ENCODE measurements at places on chromosomes 13 and 19. TPM values are rescaled to one million over a fixed set of nuclear protein-coding genes. Genes with fewer than 3 reads are reported as not detected.
A peak's percentile ranks its signal among the peaks of the same experiment; 100 is the strongest.

ZNF284 gene
- 2.9 TPM for total RNA-seq

GRCh38 chr13:110426735-110427134, 119.7 kb downstream of the COL4A2 start:
- peak; percentile 40 for DNase-seq

DNA sequence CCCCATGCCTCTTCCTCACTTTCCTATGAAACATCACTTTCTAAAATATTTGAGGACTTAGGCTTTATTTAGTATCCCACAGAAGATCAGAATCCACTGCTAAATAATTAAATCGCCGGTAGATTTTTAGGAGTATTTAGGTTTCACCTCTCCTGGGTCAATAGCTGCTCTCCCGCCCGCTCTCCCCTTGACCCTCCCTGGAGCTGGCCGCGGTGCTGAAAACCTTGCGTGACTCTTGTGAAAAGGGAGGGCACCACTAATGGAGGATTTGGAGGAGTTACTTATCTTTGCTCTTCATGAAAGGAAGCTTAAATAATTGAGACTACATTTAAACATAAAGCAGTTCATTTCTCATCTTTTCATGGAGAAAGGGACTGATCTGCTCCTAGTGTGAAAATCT, 14.1 kb downstream of the POU4F1 start:
- no peak for DNase-seq

ZNF569 gene
- total RNA-seq: 1.5 TPM

GRCh38 chr13:113620036-113620796, 35.7 kb downstream of the TFDP1 start:
- no peak for DNase-seq

DNA sequence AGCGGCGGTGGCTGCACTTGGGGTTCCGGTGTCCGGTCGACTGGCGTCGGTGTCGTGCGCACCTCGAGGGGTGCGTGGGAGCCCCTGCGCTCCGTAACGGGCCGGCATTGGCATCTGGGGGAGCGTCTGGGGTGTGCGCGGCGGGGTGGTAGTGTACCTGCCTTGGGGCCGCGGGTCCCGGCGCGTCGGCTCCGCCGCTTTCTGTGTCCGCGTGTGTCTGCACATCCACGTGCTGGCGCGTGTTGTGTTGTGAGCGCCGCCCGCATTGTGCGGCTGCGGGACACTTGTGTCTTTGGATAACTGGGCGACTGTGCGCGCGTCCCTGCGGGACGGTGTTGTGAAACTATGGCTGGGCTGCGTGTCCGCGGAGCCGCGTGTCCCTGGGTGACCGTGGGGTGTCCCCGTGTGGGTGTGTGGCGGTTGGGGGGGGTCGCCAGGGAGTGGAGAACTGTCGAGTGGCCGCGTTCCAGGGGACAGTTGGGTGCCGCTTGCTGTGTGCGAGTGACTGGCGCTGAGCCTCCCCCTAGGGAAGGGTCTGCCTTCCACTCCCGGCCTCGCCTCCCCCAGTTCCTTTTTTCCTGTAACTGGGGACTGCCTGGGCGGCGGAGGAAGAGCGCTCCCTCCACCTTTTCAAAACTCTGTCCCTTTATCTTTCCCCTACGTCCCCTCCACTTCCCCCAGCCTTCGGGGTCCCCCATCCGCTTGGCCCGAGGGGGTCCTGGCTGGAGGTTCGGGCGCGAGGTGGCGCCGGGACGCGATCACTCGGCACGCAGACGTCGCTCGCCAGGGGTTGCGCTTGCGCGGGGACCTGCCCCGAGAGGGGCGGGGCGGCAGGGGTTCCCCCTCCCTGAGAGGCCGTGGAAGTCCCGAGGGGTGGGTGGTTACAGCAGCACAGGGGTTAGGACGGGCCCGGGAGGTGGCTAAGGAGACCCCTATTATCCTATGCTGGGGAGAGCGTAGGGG, 5.7 kb upstream of the NFIC start:
- DNase-seq: peak; percentile 47

DNA sequence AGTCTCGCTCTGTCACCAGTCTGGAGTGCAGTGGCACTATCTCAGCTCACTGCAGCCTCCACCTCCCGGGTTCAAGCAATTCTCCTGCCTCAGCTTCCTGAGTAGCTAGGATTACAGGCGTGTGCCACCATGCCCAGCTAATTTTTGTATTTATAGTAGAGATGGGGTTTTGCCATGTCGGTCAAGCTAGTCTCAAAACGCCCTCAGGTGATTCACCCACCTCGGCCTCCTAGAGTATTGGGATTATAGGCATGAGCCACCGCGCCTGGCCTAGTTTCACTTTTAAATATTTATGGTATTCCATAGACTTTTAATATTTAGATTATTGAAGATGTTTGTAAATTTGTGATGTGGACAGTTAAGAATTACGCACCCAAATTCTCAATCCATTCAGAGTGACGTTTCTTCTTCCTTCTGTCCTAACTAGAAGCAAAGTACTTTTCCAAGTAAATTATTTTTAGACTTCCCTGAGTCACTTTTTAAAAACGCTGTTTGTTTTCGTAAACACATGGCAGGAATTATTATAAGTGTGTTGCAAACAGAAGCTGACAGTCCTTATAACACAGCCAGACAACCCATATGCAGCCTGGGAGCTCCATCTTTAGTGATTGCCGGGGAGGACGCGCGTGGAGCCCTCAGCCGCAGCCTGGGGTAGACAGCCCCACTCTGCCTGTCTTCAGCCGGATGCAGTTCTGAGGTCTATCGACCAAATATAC, 131.7 kb downstream of the ATP11A start:
- DNase-seq: no peak

GRCh38 chr19:18651733-18652132, 14.9 kb downstream of the KLHL26 start:
- no peak for DNase-seq

MIDN gene
- 7.2 TPM for total RNA-seq

GRCh38 chr13:111117289-111117688, 2.2 kb downstream of the ARHGEF7 start:
- no peak for DNase-seq

- DNase-seq: no peak
These were observed 11.0 kb downstream of the PLEKHG2 start for GRCh38 chr19:39423258-39424086.

DNA sequence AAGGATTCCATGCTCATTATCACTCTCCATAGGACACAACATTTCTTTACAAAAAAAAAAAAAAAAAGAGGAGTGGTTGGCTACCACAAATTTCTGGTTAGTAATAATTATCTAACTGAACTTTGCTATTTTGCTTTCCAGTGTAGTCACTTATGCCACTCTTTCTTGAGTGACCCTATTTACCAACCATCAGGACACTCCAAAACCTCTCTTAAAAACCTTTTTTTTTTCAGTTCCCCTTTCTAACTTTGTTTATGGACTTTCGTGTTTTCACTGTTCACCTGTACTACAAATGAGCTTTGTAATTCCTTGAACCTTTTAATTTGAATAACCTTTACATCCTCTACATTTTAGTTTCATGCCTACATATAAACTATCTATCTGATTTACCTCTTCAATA, 686.5 kb upstream of the PCDH9 start:
- DNase-seq: no peak

DNA sequence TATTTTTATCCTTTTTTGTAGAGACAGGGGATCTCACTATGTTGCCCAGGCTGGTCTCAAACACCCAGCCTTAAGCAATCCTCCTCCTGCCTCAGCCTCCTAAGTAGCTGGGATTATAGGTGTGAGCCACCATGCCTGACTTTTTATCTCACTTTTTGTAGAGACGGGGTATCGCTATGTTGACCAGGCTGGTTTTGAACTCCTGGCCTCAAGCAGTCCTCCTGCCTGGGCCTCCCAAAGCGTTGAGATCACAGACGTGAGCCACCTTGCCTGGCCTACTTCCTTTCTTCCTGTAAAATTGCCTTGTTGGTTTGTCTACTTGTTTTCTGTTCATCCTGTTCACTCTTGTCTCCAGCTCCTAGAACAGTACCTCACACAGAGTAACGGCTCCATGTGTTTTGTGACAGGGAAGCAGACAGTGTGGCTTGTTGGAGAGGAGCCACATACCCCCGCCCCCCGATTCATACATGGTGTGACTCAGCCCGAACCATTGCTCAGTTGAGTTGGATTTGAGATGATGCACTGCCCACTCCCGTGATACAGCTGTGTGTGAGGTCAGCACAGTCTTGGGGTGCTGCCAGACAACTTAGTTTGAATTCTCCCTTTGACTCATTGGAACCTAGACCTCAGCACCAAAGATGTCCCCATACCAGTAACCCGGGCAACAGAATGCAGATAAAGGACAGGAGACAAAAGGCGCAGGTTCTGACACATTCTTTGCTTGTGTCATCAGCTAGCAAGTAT, 34.2 kb downstream of the GPR42 start:
- peak; percentile 74 for DNase-seq

- DNase-seq: no peak
These were observed 91.1 kb downstream of the SPACA7 start for GRCh38 chr13:112467236-112467635.

ZNF100 gene
- total RNA-seq: 5.0 TPM

DNA sequence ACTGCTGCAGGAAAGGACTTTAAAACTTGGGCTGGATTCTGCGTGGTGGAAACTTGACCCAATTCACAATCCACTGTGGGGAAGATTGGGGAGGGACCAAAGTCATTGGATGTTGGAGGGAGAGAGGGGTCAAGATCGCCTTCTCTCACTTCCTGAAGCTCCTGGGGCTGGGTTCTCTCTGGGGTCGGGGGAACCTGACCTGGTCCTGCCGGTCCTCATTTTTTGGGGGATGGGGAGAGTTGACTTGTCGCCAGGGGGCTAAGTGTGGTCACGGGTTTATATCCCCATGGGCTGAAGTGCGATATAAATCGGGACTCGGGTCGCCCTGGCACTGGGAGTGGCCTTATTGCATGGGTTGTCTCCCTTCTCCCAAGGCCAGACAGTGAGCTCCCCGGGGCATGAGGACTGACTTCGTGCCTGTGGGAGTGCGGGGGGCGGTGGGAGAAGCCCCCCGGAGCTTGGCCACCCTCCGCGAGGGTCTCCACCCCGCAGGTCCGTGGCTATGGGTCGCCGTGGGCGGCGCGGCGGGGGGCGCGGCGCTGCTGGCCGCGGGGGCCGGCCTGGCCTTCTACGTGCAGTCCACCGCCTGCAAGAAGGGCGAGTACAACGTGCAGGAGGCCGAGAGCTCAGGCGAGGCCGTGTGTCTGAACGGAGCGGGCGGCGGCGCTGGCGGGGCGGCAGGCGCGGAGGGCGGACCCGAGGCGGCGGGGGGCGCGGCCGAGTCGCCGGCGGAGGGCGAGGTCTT, 6.3 kb downstream of the ICAM5 start:
- no peak for DNase-seq

DNA sequence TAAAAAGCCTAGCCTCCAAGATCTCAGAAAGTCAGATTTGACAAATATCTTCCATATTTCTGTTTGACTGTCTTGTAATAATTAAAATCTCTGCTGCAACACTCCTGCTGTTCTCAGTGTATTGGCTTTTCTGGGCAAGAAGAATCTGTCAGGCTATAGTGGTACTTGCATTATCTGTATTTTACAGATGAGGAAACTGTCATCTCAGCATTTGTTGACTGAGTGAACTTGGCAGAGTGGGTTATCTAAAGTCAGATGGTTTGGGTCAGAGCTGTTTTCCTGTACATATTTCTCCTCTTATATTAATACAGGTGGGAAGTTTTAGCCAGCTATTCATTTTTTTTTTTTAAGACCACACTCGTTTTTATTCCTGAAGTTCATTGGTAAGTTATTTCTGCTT, 1378.2 kb upstream of the PCDH20 start:
- DNase-seq: no peak

- no peak for DNase-seq
These were observed 53.4 kb upstream of the F7 start for GRCh38 chr13:113052206-113052605.

DNA sequence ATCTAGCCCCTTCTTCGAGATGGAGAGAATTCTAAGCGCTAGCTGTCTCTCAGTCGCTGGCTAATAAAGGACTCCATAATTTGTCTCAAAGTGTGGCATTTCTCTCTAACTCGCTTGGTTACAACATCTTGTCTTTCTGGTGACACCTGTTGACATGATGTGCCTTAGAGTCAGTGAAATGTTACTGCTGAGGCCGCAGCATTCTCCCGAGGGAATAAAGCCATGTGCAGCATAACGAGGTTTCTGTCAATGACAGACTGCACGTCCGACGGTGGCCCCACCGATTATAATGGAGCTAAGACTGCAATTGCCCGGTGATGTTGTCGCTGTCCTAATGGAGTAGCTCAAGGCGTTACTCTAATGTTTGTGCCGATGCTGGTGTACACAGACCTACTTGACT, 20.3 kb upstream of the GPR32 start:
- DNase-seq: no peak

- no peak for DNase-seq
These were observed 23.7 kb downstream of the PCID2 start for GRCh38 chr13:113184568-113185440.

DNA sequence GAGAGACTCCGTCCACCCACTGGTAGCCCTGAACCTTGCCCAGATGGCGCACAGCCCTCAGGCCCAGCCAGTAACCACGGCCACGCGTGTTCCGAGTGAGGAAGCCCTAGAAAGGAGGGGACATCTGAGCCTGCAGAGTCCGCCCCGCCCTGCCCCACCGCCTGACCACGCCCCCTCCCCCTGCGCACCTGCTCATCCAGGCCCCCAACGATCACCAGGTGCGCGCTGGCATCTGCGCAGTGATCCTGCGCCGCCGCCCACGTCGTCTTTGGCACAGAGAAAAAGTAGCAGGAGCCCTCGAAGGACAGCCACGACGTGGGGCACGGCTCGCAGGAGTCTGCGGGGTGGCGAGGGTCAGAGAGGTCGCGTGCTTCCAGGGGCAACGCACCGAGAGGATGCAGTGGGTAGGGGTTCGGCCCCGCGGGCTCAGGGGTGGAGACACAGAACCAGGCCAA, 2.1 kb downstream of the CLEC4G start:
- DNase-seq: no peak

DNA sequence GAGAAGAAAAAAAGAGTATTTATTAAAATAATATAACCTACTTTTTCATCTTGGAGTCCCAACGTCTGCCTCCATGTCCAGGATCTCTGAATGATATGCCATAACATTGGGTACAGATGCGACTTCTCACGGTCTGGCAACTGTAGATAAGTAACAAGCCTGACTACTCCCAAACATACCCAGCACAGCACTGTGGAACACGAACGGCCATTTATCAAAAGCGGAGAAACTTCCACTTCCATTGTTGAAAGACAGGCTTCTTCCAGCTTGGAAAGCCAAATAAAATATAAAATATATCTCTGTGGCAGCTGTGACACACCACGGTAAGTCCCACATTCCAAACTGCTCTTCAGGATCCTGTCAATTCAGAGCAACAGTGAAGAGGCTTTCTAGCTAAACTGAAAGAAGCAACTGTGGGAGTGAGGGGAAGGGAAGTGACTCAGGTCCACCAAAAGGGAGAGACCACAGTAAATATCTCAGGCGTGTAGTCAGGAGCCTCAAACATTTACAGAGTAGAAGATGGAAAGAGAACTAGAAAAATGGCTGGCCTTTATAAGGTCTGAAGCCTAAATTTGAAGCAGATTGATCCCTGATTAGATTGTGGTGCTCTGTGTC, 331.7 kb downstream of the LIG4 start:
- peak; percentile 40 for DNase-seq
